ENCODE measurements at places on chromosomes 4 and X.

GRCh38 chr4:150006197-150006596, 72.0 kb upstream of the DCLK2 start:
- DNase-seq, result peak; percentile 75

GRCh38 chr4:56630876-56631666, 50.0 kb downstream of the HOPX start:
- DNase-seq, result peak; percentile 72

GRCh38 chrX:28589046-28589445, 1.8 kb downstream of the IL1RAPL1 start:
- no peak for DNase-seq

- no peak for DNase-seq
Observed at GRCh38 chr4:72283357-72283756, 251.6 kb downstream of the NPFFR2 start.

GRCh38 chr4:81622474-81623184, 150.9 kb upstream of the RASGEF1B start:
- DNase-seq, result no peak

DNA sequence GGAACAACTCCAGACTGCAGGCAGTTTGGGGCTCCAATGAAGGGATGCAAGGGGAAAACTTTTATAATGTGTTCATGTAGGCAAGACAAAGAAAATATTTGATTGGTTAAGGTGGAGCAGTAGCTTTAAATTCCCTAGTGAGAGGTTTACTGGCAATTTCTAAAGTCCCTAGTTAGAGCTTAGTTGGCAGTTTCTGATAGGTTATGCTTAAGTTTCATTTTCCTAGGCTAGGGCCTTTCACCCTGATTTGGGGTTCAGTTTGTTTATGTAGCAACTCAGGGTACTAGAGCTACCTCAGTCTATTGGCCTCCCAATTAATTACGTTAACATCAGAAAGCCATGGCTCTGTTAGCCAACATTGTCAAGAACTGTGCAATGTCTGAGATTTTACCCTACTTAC, 14.6 kb downstream of the BBS12 start:
- no peak for DNase-seq

- DNase-seq, result peak; percentile 38
Observed at GRCh38 chrX:69968950-69969349, 80.8 kb downstream of the AWAT2 start.

DNA sequence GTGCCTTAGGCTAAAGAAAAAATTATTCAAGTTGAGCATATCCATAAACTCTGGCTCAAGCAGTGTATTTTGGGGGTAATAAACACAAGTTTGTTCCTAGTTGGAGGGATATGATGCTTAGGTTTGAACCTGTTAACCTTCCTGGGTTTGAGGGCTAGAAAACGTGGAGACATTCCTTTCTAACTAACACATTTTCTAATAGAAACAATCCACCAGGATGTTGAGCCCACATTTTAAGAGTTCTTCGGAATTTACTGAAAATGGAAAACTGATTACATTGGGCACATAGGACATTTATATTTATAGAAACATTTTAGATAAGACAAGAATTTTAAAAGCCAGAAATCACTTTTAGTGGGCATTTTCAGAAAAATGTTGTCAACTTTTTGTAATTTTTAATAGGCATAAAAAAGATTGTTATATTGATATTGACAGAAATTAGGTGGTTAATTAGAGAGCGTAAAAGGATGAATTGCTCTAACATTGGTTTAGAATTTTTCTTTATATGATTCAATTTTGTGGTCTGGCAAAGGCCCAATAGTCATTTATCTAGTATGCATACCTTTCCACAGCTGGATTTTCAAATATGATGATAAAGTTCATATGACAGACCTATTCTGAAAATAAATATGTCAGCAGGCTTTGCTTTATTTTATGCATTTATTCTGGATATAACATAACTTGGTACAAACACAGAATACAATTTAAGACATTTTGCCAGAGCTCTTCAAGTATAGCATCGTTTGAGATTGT, 49.2 kb downstream of the CEP44 start:
- DNase-seq, result peak; percentile 47

- peak; percentile 17 for DNase-seq
Observed at GRCh38 chrX:108224727-108225621, 133.4 kb downstream of the ATG4A start.

- DNase-seq, result no peak
Observed at GRCh38 chr4:120964596-120964995, 42.1 kb upstream of the PRDM5 start.

DNA sequence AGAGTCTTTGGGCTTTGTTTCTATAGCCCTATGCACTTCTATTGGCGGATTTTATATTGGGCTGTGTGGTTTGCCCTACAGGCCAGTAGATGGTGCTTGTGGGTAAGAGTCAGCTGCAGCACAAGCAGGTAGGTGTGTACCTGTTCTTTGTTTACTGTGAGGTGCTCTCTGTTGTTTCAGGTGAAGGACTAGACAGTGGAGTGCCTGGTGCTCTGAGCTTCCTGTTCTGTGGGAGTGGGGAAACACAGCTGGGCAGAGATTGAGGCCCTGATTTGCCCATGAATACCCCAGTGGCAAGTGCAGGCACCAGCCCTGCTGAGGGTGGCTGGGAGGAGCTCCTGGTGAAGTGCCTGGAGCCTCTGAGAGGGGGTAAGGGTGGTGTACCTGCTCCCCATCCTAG, 26.3 kb upstream of the UCP1 start:
- DNase-seq, result no peak

GRCh38 chr4:159145992-159146330, 43.1 kb downstream of the RAPGEF2 start:
- peak; percentile 17 for DNase-seq

GRCh38 chr4:73166212-73166611, 92.4 kb downstream of the ANKRD17 start:
- DNase-seq, result no peak

GRCh38 chr4:163744861-163745260, 250.4 kb downstream of the TMA16 start:
- DNase-seq, result no peak

- DNase-seq, result no peak
Observed at GRCh38 chr4:24796620-24797019, 1.2 kb downstream of the SOD3 start.

DNA sequence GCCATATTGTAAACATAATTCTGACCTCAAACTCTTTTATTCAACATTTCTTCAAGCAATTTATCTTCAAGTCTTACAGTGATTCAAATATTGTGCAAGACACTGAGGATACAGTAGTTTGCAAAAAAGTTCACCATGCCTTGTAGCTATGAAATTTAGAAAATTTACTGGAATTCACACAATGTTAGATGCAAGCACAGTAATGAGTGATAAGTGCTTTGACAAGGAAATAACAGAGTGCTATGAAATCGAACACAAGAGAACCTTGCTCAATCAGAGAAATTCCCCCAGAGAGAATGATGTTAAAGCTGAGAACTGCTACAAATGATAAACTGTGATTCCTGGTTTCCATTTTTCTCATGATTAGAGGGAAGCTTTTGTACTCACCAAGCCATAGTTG, 952.9 kb downstream of the FAT4 start:
- DNase-seq, result peak; percentile 81

GRCh38 chrX:23745786-23746185, 2.7 kb upstream of the ACOT9 start:
- no peak for DNase-seq

DNA sequence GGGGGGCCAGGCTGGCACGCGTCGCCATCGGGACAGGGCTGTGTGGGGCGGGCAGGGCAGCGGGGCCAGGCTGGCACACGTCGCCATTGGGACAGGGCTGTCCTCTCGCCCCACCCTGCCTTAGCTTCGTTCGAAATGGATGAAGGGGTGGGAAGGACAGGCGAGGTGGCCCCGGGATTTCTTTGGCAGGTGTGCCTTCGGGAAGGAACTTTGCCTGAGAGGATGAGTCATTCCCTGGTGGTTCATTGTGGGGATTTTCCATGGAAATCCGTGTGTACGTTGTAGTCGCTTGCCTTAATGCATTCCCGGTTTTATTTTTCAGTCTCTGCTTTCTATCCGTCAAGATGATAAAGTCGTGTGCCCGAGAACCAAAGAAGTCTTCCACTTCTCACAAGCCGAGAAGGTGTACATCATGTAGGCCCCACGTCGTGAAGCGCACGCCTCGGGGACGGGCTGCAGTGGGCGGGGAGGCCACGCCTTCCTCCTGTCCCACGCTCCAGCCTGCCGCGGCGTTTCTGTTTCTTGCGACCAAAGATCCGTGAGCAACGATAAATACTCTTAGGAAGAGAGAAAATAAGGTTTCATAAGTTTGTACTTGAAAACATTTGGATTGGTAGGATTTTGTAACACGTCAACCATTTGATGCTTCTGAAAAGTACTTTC, 8.1 kb upstream of the UVSSA start:
- DNase-seq, result no peak

DNA sequence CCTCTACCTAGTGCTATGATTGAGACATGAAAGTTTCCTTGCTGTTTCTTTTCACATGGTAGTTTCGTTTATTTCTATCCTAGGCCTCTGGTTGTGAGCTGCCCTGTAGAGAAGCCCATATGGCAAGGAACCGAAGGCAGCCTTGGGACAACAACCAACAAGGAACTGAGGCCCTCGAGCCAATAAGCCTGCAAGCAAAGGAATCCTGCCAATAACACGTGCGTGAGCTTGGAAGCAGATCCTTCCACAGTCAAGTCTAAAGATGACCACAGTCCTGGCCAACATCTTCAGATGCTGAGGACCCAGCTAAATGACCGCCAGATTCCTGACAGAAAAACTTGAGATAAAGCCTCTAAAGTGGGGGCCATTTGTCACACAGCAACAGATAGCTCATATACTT, 100.4 kb upstream of the FAM9B start:
- no peak for DNase-seq

DNA sequence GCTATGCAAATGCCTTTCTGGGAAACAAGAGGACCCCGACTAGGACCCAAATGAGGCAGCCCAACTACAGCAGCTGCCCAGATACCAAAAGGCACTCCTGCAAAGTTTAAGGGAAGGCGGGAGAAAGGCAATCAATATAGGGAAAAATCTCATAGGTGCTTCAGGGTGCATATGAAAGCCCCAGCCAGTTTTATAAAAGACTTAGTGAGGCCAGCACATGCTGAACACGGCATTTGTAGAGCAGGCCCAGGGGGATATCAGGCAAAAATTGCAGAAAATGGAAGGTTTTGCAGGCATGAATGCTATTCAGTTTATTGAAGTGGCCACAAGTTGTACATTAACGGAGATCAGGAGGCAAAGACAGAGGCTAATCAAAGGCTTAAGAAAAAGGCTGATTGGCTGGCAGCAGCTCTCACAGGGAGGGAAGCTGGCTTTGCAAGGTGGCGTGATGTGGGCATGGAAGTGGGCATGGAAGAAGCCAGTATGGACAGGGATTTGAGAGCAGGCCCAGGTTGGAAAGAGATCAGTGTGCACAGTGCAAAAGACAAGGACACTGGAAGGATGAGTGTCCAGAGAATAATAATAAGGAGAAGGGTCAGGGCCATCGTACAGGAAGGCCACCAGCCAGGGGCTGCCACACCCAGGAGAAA, 37.7 kb upstream of the UGT2B7 start:
- no peak for DNase-seq

- DNase-seq, result no peak
Observed at GRCh38 chr4:40812386-40812785, 62.6 kb downstream of the NSUN7 start.

GRCh38 chr4:55706541-55706940, 70.4 kb upstream of the NMU start:
- DNase-seq, result peak; percentile 72

DNA sequence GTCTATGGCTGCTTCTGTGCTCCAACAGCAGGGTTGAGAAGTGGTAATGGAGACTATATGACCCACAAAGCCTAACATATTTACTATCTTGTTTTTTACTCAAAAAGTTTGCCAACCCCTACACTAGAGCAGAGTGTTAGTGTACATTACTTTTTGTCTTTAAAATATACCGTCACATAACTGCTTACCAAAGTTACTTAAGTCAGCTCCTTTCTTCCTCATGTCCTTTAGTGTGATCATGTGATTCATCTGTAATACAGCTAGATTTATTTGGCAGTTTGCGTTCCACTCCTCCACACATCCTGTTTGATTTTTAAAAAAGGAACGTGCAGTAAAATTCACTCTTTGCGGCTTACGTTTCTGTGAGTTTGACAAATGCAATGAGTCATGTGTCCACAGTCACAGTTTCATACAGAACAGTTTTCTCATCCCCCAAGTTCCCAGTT, 162.4 kb upstream of the GPRIN3 start:
- DNase-seq, result peak; percentile 72

DNA sequence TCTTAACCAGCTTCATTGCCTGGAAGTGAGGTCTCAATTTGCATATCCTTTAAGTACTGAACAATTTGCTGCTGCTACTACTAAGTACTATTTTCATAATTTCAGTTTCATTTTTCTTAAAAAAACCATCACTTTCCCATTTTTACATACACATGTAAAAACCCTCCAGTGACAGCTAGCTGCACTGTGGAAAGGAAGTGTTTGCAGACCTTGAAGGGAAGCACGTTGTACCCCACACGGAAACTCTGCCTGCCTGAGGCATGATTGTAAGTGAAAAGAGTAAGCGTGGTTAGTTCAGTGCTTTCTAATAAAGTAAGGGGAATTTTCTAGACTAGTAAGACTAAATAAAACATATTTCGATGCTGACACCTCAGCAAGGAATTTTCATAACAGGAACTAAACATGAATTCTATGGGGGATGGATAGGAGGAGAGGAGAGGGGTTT, 103.6 kb downstream of the RAPGEF2 start:
- DNase-seq, result peak; percentile 73

- DNase-seq, result no peak
Observed at GRCh38 chr4:3108211-3108610, 33.7 kb downstream of the HTT start.

- DNase-seq, result no peak
Observed at GRCh38 chr4:130165381-130165780, 1069.4 kb downstream of the C4orf33 start.

DNA sequence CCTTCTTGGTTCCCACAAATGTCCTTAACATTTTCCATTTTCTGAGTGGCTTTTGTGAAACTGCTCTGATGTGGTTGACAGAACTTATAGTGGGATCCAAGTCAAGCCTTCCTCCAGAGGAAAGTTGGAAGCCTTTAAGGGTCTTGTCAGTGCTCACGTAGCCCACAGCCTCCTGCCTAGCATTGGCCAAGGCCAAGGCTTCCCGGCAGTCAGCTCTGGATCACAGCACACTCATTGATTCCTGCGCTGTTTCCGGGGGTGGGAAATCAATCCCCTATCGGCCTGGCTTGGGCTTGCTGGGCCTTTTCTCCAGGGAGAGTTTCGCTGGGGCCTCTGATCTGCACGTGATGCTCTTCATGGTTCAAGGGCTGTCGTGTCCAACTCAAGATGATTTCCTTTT, 76.1 kb downstream of the SLC9A6 start:
- no peak for DNase-seq

- no peak for DNase-seq
Observed at GRCh38 chr4:186422296-186422695, 133.1 kb downstream of the MTNR1A start.

GRCh38 chrX:130741584-130741983, 161.4 kb downstream of the ENOX2 start:
- no peak for DNase-seq

DNA sequence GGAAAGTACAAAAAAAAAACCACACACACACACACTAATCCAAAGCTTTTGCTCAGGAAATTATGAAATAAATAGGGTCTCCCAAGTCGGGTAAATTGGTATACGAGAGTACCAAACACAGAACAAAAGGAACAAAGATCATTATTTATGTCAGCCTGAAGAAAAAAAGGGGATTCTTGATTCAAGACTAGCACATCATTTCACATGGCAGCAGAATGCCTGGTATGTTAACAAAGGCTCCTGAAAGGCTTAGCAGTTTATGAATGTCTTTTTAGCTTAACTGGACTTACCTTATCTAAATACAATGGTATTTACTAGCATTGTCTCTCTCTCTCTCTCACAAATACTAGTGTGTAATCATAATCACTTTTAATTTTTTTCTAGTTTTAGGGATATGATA, 11.3 kb downstream of the RAP2C start:
- no peak for DNase-seq

- no peak for DNase-seq
Observed at GRCh38 chr4:168200685-168201084, 108.3 kb downstream of the ANXA10 start.
